ENCODE measurements at places on chromosomes 5 and 9. TPM values are rescaled to one million over a fixed set of nuclear protein-coding genes. Genes with fewer than 3 reads are reported as not detected.
A peak's percentile ranks its signal among the peaks of the same experiment; 100 is the strongest.

DNA sequence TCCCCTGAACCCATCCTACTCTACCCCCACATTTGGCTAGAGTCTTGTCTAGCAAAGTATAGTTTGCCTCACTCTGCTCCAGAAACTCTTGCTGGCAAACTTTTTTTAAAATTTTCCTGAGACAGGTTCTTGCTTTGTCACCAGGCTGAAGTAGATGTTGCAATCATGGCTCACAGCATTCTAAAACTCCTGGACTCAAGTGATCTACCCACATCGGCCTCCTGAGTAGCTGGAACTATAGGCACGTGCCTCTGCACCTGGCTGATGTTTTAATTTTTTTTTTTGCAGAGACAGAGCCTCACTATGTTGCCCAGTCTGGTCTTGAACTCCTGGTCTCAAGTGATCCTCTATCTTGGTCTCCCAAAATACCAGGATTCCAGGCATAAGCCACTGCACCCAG lies 175.8 kb upstream of the FBXL17 start:
- H3K36me3 ChIP-seq, result no peaks in the 10 kb centered on the region
- DNase-seq, result no peak
- no peak overlapping the region for H3K4me3 ChIP-seq
- no peaks in the 10 kb centered on the region for H3K27me3 ChIP-seq

DNA sequence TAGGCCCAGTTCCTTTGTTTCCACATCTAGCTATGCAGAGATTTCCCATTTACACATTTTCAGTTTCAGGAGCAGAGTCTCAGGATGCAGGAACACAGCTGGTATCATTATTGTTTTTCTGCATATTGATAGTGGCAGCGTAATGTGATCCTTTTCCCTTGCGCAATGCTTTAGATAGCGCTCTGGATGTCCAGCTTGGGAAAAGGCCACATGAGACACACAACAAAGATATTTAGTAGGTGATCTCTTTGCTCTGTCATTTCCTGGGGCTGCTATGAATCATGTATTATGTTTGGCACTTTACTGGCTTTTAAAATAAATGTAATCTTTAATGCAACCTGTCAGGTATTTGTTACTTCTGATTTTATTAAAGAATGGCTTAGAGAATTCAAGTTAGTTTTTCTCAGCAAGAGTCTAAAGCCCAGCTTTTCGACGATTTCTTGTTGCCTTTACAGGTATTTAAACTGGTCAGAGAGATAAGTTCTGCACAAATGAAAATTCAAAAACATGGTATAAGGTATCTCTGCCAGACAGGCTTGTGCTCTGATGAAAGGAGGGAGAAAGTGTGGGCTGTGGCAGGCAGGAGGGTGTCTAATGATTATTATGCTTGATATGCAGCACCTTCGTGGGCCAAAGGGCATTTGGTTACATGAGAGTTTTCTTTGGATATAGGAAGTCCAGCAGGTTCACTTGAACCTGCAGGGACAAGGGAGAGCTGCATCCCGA lies 42.2 kb downstream of the PTTG1 start:
- H3K27ac ChIP-seq, result peak overlapping the region; percentile 95
- no peak for DNase-seq
- H3K4me1 ChIP-seq, result peaks cover 48% of the 10 kb centered on the region
- peak overlapping the region; percentile 54 for H3K4me3 ChIP-seq
- no peaks in the 10 kb centered on the region for H3K36me3 ChIP-seq

DNA sequence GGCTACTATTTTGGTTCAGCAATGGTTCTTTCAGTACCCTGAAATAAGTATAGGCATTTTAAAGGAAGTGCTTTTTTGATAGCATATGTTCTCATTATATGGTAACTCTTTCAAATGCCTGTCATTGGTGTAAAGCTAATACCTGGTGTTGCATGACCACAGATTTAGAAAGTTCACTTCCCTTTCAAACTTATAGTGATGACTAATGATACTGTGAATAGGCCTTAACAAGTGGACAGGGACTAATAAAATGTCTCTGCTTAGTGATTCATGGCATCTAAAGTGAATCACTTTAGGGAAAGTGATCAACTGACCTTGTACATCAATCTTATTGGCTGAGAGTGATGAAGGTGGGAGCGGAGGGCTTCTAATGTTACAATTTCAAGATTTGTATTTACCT lies 21.6 kb downstream of the MRPL22 start:
- H3K27me3 ChIP-seq, result no peaks in the 10 kb centered on the region
- no peaks in the 10 kb centered on the region for H3K4me1 ChIP-seq
- H3K27ac ChIP-seq, result no peak overlapping the region

- no peaks in the 10 kb centered on the region for H3K27me3 ChIP-seq
- no peak for DNase-seq
- H3K27ac ChIP-seq, result no peak overlapping the region
Observed at GRCh38 chr5:111628901-111629300, 116.6 kb upstream of the STARD4 start.

- H3K4me3 ChIP-seq, result no peak overlapping the region
- no peak overlapping the region for H3K27ac ChIP-seq
- no peaks in the 10 kb centered on the region for H3K4me1 ChIP-seq
- H3K27me3 ChIP-seq, result no peaks in the 10 kb centered on the region
- no peak for DNase-seq
Observed at GRCh38 chr5:164071671-164072070, 566.3 kb downstream of the MAT2B start.

DNA sequence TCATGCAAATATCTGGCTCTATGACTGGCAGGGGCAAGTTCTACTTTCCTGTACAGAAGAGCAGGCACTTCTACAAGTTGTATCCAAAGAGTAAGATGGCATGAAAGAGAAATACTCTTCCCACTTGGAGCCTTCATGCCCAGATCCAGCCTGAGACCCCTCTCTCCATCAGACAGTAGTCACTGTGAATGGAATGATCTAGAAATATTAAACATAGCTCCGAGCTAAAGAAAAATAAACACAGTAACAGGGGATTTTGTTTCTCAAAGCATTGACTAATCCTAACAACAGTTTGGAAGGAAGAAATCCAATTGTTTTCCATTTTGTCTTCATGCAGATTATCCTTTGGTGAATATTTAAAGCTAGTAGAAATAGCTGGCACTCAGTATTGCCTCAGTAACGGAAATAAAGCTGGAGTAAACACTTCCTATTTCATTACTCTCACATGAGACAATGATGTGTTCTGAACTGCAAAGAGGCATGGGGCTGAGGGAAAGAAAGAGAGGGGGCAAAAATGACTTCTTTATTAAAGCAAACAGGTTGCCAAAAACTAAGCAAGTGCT lies 100.0 kb downstream of the SEMA5A start:
- no peak overlapping the region for H3K4me3 ChIP-seq
- no peak overlapping the region for H3K27ac ChIP-seq
- no peaks in the 10 kb centered on the region for H3K4me1 ChIP-seq
- no peak for DNase-seq
- H3K36me3 ChIP-seq, result no peaks in the 10 kb centered on the region

SLC46A2 gene
- total RNA-seq, result not detected

KCNMB1 gene
- total RNA-seq, result 0.25 TPM

ATG10 gene
- 7.5 TPM for total RNA-seq

SLC27A6 gene
- total RNA-seq, result not detected

BNC2 gene
- total RNA-seq, result not detected

All from CD4-positive, CD25-positive, alpha-beta regulatory T cell (primary cell).